ENCODE measurements at places on chromosomes 6 and 20.

DNA sequence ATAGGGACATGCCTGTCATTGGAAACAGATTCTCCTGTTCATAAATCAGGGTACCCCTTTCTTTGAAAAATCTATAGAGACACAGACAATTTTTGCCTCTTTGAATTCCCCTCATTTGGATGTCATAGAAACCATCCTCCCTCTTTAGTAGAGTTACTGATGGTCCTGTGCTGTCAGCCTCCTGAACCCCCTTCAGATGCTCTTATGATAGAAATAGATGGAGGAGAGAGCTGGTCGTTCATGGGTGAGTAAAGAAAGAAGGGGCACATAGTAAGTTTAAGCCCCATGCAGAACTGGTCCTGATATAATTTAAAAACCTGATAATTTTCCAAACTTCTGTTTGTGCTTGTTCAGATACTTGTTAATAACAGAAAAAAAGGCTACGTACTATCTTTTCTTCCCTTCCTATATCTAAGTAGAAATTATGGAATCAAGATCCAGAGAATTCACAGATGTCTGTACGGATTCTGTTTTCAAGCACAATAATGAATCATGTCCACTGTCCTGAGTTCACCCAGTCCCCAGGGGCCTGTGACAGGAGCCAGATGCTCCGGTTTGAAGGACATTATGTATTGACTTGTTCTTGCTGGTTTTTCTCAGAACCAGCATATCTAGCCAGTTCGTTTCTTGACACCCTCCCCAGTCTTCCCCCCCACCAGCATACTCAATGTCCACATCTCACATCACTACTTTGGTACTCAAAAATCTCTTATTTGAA lies 78.1 kb downstream of the NCOA7 start:
- DNase-seq = no peak

DNA sequence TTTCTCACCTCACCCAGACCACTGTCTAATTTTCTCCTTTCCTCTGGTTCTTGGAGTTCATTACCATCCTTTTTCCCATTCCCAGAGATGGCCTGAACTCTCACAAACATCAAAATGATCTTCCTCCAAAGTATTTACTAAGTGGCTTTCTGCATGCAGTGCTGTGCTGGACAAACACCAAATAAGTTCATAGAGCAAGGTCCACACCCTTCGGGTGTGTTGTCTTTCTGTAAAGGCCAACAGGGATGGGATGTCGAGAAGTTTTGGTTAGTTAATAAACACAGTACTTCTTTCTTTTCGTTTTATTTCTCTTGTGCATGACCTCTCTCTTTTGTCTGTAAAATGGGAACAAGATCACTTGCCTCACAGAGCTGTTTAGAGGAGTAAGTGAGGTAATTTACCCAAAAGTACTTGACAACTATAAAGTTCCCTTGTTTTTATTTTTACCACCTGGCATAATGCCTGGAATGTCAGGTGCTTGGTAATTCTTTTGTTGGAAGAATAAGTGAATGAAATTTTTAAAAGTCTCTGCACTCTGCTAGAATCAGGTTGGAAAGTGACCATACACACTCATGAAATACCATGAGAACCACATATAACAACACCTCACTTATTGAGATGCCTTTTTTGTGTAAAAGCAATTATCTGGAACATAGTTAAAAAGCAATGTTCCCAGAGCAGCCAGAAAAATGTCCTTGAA lies 22.8 kb upstream of the CCN6 start:
- no peak for DNase-seq

DNA sequence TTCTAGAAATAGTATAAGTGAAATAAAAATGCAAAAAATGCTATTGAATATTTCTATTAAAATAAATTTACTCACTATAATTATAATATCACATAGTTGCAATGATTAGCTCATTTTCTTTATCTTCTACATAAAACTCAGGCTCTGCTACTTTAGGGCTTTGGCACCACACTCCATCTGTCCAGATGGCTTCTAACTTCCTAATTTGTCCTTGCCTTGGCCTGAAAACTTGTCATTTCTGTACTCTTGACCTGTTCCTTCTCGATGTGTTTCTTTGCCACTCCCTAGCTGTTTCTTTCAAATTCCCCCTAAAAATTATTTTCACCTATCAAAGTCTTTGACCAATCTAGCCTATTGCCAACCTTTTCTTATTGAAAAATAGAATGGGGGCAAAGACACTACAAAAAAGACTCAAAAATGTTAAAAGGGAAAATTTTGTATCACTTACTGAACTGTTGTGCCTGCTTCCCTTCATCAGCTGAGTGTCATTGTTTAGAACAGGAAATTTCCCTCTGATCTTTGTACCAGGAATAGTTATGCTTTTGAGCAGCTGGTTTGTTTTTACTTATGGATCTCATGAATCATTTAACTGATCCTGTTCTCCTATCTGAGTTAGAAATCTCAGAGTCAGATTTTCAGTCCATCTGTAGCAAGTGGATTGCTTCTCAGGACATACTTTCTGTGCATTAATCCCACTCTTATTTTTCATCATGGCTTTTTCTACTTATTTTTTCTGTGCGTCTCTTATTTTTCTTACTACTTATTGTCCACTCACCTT lies 279.2 kb upstream of the CNR1 start:
- no peak for DNase-seq

- DNase-seq = no peak
These were observed 508.9 kb upstream of the SULF2 start for GRCh38 chr20:48294196-48294595.

- DNase-seq = no peak
These were observed 512.2 kb downstream of the CD109 start for GRCh38 chr6:74208239-74208638.

DNA sequence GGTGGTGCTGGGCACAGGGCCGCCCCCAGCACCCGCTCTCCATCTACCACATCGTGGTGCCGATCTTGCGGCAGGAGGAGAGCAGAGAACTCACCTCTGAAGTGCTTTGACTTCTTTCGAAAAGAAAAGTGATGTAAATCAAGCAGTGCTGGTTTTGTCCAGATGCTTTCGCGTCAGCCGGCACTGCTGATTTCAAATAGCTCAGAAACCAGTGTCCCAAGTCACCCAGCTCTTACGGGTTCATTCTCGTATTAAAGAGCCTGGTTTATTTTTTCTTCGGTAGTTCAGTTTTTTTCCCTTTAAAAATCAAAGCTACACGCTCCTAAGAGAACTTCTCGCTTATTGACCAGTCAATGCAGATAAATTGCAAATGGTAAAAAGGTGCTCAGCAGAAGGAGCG lies 32.1 kb downstream of the MYT1 start:
- DNase-seq = no peak

GRCh38 chr6:31729979-31730630 lies 1.0 kb upstream of the DDAH2 start:
- peak; percentile 80 for DNase-seq

DNA sequence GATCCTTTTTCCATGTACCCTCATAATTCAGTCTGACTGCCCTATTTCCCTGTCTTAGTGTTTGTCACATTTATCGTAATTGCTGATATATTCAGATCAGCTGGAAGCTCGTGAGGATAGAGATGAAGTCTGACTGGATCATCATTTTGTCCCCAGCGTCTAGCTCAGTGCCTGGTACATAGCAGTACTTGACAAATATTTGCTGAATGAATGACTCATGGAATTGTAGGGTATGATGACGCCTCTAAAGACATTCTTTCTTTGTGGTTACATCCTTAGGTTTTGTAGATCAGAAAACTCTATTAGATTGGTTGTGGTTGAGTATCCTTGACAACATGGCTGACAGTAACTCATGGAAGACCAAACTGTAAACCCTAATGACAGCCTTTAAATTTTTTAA lies 68.9 kb downstream of the MTHFD1L start:
- DNase-seq = no peak

DNA sequence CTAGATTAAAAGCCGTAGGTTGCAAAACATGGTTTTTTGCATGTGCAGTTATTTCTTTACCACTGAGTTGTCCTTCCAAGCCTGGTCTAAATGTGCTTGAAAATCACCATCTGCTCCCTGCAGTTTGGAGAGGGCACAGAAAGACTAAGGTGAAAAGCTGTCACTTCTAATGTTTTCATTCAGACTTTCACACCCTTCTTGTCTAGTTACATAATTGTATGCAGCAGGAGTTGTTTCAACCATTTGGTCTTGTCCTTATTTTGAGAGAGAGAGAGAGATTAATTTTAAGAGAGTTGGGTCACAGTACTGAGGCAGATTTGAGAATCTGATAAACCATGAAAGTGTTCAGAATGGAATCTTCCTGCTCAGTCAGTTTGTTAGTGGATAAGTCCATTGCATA lies 82.5 kb downstream of the ARID1B start:
- no peak for DNase-seq

GRCh38 chr6:24959319-24959718 lies 23.6 kb upstream of the RIPOR2 start:
- no peak for DNase-seq

DNA sequence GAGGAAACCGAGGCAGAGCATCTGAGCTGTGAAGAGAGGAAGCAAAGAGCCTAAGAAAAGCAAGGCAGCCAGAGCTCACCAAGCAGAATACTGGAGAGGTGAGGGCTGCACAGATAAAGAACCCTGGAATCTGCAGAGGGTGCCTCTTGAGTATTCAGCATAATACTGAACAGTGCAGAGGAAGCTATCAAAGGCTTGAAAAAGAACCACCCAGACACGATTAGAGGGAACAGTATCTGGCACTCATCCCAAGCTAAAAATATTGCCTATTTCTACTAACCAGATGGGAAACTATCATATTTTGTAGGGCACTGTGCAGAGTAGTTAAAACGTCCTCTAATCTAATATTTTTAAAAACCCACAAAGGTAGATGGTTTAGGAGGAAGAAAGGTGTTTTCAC lies 41.8 kb upstream of the OPRM1 start:
- no peak for DNase-seq

- DNase-seq = no peak
These were observed 51.4 kb upstream of the LGSN start for GRCh38 chr6:63371104-63371715.

- no peak for DNase-seq
These were observed 37.9 kb downstream of the MAN1A1 start for GRCh38 chr6:119311514-119312142.

- no peak for DNase-seq
These were observed 126.6 kb upstream of the CCDC28A start for GRCh38 chr6:138647006-138647405.

DNA sequence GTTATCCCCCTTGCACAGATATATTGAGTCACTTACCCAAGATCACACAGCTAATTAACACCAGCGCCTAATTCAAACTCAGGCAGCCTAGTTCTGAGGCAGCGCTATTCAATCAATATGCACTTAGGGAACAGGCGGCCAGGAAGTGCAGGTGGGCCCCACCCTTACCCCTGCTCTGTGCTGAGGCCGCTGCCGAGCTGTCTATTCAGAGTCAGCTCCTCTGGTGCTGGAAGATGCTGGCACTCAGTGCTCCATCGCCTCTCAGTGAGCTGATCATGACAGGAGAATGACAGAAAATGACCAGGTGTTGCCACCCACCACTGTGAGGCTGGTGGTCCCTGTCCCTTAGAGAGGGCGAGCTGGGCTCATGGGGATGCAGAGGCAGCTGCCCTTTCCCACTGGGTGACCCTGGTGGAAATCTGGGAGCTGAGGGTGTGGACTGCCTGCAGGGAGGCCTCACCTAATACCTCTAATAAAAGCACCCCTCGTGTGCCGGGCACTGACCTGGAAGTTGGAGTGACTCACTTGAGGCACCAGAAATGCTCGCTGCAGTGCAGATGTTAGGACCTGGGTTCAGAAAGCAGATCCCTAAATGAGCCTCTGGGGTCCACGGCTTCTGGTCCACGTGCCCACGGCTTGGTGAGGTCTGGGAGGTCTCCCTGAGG lies 42.5 kb upstream of the CD93 start:
- no peak for DNase-seq

GRCh38 chr20:3447321-3447720 lies 23.5 kb upstream of the ATRN start:
- no peak for DNase-seq

GRCh38 chr6:130150906-130151305 lies 71.8 kb downstream of the SAMD3 start:
- DNase-seq = no peak

- no peak for DNase-seq
These were observed 199.5 kb upstream of the ASCC3 start for GRCh38 chr6:101080597-101080996.

- no peak for DNase-seq
These were observed 470.2 kb upstream of the BTBD3 start for GRCh38 chr20:11447371-11448100.

- no peak for DNase-seq
These were observed 54.4 kb downstream of the DTNBP1 start for GRCh38 chr6:15608396-15608795.

DNA sequence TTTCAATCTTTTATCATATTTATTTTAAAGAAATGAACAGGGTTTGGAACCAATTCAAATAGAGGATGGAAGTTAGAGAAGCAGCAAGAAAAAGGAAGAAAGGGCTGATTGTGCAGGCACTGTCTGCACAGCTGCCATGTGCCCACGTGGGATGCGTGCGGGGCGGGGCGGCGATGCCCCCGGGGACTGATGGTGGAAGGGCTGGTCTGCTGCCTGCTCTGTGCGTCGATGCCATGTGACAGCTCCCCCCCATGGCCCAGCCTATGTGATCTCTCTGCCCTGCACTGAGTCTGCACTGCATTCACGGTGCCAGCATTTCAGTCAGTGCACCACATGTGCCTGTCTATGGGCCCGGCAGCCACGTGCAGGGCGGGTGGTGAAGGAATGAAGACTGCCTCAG lies 96.4 kb downstream of the IRF4 start:
- DNase-seq = no peak

DNA sequence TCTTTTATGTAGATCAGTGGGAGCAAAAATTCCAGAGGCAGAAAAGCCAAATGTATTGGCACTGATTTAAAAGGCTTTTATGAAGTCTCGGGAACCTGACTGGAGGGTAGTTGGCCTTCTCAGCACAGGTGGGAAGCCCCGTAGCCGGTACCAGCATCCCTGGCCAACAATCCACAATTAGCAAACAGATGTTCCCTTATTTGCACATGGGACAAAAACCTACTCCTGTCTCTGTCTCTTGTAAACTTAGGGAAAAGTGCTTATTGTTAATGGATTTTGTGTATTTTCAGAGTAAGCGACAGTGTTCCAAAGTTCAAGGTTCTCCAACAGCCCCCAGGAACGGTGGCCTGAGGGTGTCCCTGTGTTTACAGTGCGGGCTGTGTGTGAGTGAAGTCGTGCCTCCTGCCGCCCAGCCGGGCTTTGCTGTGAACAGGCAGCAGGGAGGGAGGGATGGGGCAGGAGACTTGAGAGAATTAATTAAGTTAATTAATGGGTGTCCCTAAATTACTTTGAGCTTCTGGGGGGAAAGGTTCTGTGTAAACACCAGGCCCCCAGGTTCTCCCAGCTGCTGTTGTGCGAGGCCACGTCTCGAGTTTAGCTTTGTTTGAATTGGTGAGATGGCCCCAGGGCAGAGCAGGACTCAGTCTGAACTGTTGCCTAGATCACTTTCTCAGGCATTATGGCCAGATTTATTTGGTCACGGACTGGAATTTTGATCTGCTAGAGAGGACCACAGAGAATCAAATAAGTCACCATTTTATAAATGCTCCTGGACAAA lies 3.9 kb downstream of the SYNJ2 start:
- DNase-seq = no peak

DNA sequence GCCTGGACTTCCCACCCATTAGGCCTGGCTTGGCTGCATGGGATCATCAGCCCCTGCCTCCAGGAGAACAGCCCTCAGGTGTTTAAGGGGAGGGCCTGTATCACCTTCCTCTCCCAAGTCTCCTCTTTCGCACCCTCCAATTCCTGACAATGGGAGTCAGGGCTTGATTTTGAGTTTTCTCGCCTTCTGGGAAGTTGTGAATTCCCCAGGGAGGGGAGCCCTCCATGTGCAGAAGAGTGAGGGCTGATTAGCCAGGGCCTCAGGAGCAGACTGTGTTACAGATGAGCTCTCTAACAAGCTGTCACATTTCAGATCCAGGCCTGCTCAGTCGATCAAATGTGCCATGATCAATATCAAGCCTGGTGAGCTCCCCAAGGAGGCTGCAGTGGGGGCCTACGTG lies 42.4 kb downstream of the CNBD2 start:
- DNase-seq = no peak

All from NT2/D1 (cell line).